ENCODE measurements at places on chromosomes 12 and 14.

DNA sequence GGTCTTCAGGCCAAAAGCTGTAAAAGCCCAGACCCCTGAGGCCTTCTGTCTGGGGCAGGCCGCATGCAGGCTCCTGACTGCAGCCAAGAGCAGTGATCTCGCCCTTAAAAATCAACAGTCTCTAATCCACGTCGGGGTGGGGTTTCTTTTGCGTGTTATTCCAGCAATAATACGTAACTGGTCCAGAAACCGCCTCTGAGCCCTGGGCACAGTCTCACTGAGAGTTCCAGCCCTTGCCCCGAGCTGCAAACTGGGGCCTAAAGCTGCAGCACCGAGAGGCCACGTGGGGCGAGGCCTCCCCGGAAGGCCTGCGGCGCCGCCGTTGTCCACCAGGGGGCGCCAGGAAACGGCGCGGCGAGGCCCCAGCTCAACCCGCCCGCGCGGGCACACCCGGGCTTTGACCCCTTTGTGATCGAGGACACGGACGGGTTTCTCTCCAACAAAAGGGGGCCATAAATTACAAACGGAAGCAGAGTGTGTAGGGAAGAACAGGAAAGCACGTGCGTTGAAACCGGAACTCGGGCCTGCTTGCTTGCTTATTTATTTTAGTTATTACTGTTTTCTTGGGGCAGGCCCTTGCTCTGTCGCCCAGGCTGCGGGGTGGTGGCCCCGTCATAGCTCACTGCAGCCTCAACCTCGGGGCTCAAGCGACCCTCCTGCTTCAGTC lies 87.2 kb downstream of the NINJ2 start:
- DNase-seq = peak; percentile 69

DNA sequence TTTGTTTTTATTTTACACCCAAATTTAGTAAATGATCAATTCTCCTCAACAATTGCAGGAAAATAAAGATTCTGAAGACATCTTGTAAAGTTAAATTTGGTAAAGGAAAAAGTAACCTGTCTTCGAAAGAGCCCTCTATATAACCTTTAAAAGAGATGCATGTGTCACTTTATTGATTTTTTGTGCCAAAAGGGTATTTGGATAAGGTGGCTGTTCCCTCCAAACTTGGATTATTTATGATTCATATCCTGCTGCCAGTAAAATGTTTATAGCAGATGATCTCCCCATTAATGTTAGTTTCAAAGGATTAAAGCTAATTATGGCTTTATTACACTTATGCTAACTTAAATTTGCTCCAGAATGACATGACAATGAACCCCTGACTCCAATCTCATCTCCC lies 98.8 kb downstream of the DUSP6 start:
- DNase-seq = no peak

- DNase-seq = no peak
These were observed 69.2 kb downstream of the SLC25A47 start for GRCh38 chr14:100392356-100392755.

DNA sequence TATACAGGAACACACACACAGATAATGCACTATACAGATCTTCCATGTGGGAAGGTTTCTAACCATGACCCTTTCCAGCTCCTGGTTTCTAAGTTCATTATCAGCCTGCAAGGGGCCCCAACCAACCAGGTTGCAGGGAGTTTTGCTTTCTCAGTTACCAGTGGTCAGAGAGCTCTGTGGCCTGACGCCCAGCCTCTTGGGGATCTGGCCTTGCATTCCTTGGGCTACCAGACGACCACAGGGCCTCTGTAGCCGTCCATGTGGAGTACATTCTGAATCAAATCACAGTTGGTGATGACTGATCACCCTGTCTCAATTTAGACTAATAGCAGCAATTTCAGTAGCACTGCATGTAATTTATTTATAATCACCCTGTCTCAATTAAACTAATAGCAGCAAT lies 47.5 kb downstream of the PAH start:
- DNase-seq = no peak

Data from stimulated activated CD8-positive, alpha-beta memory T cell treated with anti-CD3 and anti-CD28 coated beads, Interleukin-4, amount 100 ng/mL, for 1 hour (primary cell).